ENCODE measurements at places on chromosomes 11 and 22.

DNA sequence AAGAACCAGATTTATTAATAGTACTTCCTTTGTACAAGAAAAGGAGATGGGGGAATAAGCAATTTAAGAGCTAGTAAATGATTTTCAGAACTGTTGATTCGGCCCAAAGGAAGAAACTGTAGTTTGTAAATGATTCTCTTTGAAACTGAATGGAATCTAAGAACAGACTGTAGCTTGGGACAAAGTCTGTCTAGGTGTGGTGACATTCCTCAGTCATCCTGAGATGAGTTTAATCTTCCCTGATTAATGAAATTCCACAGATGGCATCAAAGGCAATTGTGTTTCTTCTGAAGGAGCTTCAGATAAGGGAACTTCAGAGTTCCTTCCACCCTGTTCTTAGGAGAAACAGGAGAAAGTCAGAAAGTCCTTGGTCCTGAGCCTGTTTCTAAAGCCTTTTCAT lies 2095.9 kb downstream of the LRRC4C start:
- peaks cover 2% of the 10 kb centered on the region for H3K27me3 ChIP-seq
- H3K27ac ChIP-seq = no peak overlapping the region
- no peaks in the 10 kb centered on the region for H3K4me1 ChIP-seq
- DNase-seq = no peak
- no peaks in the 10 kb centered on the region for H3K36me3 ChIP-seq

DNA sequence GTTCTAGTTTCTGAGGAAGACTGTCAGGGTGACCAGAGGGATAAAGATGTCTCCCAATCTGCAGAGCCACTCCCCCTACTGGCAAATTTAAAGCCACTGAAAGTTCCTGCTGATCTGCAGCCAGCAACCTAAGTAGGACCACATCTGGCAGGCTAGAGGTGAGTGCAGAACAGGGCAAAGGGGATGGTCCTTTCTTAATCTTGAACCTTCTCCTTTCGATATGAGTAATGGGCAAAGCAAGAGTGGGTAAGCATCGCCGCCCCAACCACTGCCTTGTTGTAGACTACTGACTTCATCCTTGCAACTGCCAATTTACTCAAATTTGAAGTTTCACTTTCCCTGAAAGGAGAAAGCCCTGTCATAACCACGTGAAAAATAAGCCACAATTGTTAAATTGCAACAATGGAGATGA lies 30.7 kb downstream of the SCUBE2 start:
- H3K4me3 ChIP-seq = no peak overlapping the region
- no peaks in the 10 kb centered on the region for H3K4me1 ChIP-seq
- no peaks in the 10 kb centered on the region for H3K36me3 ChIP-seq
- no peak overlapping the region for H3K27ac ChIP-seq

DNA sequence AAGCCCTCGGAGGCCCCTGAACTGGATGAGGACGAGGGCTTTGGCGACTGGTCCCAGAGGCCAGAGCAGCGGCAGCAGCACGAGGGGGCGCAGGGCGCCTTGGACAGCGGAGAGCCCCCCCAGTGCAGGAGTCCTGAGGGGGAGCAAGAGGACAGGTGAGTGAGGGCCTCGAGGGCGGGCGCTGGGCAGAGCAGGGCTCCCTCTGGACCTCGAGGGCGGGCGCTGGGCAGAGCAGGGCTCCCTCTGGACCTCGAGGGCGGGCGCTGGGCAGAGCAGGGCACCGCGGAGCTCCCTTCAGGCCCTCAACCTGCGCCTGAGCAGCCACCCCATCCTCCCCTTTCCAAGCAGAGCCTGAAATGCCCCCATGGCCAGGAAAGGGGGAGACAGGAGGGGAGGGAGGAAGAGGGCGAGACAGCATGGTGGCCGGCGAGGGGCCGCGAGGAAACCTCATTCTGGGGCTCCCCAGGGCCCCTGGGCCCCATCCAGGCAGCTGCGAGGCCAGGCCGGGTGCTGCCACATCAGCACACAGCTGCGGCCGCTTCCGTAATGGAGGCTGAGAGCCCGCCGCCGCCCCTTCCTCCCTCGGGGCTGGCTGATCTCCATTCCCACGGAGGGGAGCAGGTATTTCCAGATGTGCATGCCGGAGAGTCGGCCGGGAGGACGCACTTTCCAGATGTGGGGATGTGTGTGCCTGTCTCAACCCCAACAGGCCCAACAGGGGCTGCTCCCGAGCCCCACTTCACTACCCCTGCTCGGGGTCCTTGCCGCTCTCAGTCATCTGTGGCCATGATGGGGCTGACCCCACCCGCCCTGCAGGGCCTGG lies 10.0 kb downstream of the PRR33 start:
- H3K36me3 ChIP-seq = no peaks in the 10 kb centered on the region
- H3K27ac ChIP-seq = no peak overlapping the region
- H3K4me3 ChIP-seq = no peak overlapping the region
- no peaks in the 10 kb centered on the region for H3K4me1 ChIP-seq

DNA sequence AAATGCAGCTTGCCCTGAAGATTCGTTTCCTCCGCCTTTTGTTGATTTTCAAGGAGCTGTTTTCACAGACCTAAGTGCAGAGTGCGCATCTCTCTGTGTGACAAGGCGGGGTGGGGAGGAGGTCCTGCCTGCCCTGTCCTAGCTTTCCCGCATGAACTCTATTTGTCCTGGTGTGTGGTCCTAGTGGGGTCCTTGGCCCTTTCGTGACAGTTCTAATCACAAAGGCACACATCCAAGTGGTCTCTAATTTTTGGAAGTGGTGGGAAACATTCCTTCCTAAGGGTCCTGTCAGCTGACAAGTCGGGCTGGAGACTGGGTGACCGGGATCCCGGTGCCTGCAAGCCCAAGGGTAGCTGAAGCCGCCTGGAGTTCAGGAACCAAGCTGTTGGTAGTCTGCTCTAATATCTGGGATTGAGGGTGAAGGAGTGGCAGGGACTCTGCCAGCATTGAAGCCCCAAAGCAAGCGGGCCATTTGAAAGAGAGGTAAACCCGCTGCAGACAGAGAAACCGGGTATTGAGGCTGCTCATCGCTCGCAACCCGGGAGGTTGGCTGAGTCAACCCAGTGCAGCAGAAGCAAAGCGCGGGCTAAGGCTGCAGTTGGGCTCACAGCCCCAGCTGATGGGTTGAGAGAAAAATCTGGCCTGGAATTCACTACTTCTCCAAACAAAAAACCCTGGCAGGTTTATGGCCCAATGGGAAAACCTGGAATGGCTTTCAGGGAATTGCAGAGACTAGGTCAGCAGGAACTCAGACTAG lies 28.1 kb upstream of the FBXO3 start:
- H3K4me3 ChIP-seq = no peak overlapping the region
- no peak overlapping the region for H3K27ac ChIP-seq
- DNase-seq = peak; percentile 62
- H3K27me3 ChIP-seq = no peaks in the 10 kb centered on the region

DNA sequence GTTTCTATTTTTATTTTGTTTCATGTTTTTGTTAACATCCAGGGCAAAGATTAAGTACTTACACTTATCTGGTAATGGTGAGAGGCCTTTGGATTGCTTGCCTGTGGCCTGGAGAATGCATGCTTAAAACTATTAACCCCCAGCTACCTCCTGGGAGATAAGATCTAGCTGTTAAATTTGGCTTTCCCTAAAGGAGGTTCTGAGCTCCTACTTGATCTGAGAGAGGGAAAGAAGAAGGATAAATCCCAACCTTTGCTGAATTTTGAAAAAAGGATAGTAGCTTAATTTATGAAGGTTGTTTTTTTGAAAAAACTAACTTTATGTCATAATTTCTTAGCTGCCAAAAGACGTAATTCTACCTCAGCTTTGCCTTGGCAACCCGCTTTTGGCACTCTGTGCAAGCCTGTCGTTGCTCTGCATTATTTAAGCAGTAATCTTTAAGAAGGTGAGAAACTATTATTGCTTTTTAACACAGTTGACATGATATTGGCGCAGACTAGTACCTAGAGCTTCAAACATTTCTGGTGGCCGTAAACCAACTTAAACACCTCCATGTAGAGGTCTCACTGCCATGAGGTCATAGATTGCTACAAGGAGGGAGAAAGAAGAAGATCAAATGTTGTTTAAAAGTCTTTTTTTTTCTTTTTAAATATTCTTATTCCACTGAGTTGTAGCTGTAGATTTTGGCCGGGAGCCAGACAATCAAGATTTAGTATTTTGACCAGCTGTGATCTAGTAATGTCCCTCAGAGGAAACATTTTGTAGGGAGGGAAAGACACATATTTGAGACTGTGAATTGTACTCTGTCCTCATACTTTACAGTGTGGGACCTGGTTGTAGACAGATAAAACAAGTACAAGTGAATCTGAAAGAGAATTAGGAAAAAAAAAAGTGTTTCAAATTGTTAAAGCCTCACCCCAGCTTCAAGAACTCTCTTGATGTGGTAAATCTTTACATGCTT lies 74.4 kb downstream of the WNT11 start:
- H3K36me3 ChIP-seq = no peaks in the 10 kb centered on the region
- no peak for DNase-seq
- H3K27ac ChIP-seq = peak overlapping the region; percentile 37
- H3K4me1 ChIP-seq = peaks cover 7% of the 10 kb centered on the region
- H3K27me3 ChIP-seq = no peaks in the 10 kb centered on the region

DNA sequence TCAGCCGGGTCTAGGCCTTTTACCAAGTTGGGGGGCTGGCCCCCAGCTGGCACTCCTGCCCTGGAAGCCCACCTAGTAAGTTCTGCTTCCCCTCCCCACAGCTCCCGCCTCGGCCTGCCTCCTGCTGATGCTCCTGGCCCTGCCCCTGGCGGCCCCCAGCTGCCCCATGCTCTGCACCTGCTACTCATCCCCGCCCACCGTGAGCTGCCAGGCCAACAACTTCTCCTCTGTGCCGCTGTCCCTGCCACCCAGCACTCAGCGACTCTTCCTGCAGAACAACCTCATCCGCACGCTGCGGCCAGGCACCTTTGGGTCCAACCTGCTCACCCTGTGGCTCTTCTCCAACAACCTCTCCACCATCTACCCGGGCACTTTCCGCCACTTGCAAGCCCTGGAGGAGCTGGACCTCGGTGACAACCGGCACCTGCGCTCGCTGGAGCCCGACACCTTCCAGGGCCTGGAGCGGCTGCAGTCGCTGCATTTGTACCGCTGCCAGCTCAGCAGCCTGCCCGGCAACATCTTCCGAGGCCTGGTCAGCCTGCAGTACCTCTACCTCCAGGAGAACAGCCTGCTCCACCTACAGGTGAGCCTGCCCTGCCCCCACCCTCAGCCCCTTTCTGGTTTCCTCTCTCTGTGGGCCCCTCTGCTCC lies 7.3 kb downstream of the RTN4RL2 start:
- no peak overlapping the region for H3K27ac ChIP-seq
- H3K36me3 ChIP-seq = no peaks in the 10 kb centered on the region

DNA sequence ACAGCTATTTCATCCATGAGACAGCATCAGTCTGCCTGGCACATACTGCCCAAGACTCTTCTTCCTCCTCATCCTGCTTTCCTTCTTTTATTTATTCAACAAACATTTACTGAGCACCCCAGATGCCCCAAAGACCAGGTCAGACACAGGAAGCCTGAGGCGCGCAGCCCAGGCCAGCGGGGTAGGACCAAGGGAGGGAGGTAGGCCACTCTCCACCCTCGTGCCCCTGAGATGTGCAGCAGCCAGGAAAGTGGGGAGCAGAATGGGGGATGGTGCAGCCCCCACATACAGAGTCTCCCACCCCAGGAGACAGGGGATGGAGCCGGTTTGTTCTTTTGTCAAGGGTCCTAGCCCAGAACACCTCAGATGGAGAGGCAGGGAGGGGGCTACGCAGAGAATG lies 4.2 kb upstream of the IL2RB start:
- H3K36me3 ChIP-seq = no peaks in the 10 kb centered on the region
- no peaks in the 10 kb centered on the region for H3K27me3 ChIP-seq
- DNase-seq = no peak
- no peak overlapping the region for H3K4me3 ChIP-seq
- no peaks in the 10 kb centered on the region for H3K4me1 ChIP-seq
- no peak overlapping the region for H3K27ac ChIP-seq

GRCh38 chr11:79092791-79093353 lies 348.0 kb downstream of the TENM4 start:
- H3K4me3 ChIP-seq = no peak overlapping the region
- no peaks in the 10 kb centered on the region for H3K36me3 ChIP-seq
- no peaks in the 10 kb centered on the region for H3K27me3 ChIP-seq
- peak; percentile 61 for DNase-seq
- H3K4me1 ChIP-seq = peaks cover 4% of the 10 kb centered on the region

DNA sequence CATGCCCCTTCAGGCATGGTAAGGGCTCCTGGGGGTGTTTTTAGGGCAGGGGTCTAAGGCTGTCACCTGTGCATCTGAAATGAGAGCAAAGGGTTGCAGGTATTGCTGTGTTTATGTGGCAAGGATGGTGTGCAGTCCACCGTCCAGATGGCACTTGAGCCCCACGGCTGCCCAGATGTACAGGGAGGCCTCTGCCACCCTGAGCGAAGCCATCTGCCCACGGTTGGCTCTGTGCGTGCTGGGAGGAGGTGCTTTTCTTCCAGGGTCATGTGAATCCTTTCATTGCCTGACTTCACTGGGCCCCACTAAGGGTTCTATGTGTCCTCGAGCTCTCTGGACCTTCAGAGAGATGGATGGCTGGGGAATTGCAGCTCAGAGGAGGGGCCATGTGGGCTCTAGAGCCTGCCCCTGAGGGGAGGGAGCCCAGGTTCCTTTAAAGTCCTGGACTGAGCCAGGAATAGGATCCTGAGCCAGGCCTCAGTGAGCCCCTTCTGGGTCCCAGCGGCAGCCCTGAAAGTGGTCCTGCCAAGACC lies 89.9 kb downstream of the CTTN start:
- H3K36me3 ChIP-seq = no peaks in the 10 kb centered on the region
- no peaks in the 10 kb centered on the region for H3K4me1 ChIP-seq
- H3K4me3 ChIP-seq = no peak overlapping the region
- H3K27ac ChIP-seq = no peak overlapping the region
- H3K27me3 ChIP-seq = no peaks in the 10 kb centered on the region

DNA sequence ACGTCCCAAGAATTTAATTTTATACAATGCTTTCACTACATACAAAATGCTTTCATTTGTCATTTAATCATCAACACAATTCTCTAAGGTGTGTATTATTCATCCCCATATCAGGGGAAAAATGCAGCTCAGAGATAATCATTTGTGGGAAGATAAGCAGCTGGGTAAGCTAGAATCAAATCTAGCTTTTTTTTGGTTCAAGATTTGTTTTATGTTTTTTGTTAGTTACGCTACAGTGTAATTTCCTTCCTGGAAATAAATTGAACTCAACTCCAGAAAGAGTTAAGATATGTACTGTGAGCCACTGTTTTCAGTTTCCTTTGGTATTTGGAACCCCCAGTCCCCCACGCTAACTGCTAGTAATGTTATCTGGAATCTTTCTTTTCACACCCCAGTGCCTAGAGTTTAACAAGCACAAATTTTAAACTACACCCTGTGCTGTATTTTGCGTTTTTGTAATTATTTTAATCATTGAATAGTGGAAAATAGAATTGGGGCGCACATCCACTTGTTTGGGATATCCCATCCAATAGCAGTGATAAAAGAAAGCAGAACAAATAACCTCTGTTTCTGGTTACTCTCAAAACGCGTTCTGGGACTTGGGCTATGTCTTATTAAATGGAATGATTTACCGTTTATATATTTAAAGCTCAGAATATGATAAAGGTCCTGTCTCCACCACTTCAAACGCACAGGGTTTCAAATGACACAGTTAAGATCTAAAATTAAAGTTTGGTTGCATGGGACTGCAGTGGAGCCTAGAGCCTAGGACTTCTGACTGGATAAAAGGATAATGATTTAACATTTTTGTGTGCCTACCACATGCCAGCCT lies 2.1 kb upstream of the HSPA8 start:
- DNase-seq = no peak
- peak overlapping the region; percentile 100 for H3K27ac ChIP-seq
- no peaks in the 10 kb centered on the region for H3K36me3 ChIP-seq
